ENCODE measurements at places on chromosomes 5 and 9.

DNA sequence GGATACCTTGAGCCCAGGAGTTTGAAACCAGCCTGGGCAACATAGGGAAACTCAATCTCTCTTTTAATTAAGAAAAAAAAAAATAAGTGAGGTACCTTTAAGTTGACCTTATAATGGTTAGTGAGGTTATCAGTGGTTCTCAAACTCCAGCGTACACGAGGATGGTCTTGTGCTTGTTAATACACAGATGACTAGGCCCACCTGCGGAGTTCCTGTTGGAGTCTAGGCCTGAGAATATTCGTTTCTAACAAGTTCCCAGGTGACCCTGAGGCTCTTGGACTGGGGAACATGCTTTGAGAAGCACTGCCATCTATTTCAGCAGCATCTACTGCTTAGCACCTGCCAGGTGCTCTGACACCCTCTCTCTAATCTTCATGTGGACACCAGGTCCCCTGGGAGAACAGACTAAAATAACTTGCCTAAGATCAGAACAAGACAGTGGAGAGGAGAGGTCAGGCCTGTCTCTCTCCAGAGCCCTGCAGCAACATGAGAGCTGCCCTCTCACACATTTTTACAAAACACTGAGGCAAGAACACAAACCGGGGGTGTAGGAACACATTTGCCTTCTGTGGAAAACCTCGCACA, 24.6 kb downstream of the TLE1 start:
- no peak for DNase-seq

GRCh38 chr5:133868946-133869518, 99.4 kb downstream of the C5orf15 start:
- peak; percentile 64 for DNase-seq

DNA sequence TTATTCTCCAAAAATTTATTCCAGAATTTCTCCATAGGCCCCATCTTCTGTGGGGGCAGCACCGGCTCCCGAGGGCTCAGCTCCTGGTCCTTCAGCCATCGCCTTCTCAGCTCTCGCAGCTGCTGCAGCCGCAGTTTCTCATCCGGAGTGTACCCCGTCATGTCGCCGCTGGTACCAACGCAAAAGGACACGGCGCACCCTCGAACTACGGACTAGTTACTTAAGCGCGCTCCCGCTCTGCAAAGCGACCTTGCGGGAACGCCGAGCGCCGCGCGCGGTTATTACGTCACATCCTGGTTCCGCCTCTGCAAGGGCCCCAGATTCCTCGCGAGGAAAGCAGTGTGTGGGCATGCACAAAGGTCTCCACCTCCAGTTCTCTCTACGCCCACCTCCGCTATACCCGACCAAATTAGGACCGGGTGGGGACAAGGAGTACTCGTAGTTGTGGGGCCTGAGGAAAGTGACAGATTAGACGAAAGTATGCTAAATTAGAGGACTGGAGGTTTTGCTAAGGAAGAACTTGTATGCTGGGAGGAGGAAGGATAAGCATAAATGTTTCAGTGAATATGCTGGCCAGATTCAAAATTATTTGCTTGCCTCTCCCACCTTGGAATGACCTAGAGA, at the start of gene NDUFB6:
Gene NDUFB6 (minus strand): TSS at position 260 of the 624 bp plus-strand sequence. CDS start 99 bp downstream, at position 161.
- DNase-seq, result peak; percentile 89

DNA sequence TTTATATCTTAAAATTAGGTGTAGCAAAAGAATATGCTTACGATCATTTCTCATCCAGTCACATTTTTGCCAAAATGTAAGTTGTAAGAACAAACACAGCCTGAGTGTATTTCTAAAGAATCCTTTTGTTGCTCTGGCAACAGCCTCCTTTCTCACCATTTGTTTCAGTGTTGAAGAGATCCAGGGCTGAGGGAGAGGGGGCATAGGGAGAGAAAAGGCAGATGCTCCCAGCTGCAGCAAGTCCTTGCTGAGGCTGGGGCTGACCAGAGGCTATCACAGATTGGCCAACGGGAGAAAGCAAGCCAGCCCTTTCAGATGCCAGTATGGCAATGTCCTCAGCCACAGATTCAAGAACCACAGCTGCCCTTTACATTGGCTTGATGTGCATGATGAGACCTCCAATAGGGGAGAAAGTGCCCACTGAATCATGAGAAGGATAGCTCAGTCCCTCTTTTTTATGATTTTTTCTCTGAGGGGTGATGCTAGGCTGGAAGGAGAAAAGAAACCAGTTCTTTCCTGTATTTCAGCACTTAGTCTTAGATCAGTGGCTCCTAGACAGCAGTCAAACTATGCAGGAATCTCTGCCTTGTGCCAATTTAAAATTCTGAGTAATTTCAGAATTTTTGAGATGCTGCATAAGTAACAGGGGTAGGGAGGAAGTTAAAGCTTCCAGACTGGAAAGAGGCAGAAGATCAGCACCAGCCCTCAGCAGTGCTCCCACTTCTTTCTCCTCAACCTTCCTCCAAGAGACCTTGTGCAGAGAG, 142.1 kb downstream of the LHFPL2 start:
- DNase-seq, result no peak

- no peak for DNase-seq
Measured at GRCh38 chr5:178526773-178527457, 63.3 kb downstream of the COL23A1 start.

DNA sequence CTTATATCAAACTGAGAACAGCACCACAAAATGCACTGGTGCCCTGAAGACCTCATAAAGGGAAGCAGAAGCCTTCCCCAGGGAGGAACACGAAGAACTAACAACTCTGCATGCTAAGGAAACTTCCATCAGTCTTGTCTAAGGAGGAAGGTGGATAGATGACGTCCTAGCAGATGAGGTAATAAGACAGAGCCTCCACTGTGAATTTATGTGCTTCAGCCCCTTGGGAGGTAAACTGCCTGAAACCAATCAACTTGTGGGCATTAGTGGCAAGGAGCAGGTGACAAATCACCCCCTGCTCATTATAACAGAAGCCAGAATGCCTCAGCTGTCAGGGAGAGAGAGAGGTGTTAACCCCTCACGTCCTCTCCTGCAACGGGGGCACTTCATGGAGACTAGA, 48.9 kb upstream of the SPIN1 start:
- DNase-seq, result no peak

- peak; percentile 72 for DNase-seq
Measured at GRCh38 chr9:88578121-88579049, 43.4 kb downstream of the NXNL2 start.

GRCh38 chr5:170623576-170624181, 119.9 kb downstream of the KCNIP1 start:
- no peak for DNase-seq

- DNase-seq, result no peak
Measured at GRCh38 chr5:138276402-138277054, 2.1 kb upstream of the GFRA3 start.
